Stimulated activated CD8-positive, alpha-beta memory T cell treated with anti-CD3 and anti-CD28 coated beads, Interleukin-7, amount 100 ng/mL, for 1 hour (primary cell): ENCODE measurements at places on chromosomes 5 and 9.

DNA sequence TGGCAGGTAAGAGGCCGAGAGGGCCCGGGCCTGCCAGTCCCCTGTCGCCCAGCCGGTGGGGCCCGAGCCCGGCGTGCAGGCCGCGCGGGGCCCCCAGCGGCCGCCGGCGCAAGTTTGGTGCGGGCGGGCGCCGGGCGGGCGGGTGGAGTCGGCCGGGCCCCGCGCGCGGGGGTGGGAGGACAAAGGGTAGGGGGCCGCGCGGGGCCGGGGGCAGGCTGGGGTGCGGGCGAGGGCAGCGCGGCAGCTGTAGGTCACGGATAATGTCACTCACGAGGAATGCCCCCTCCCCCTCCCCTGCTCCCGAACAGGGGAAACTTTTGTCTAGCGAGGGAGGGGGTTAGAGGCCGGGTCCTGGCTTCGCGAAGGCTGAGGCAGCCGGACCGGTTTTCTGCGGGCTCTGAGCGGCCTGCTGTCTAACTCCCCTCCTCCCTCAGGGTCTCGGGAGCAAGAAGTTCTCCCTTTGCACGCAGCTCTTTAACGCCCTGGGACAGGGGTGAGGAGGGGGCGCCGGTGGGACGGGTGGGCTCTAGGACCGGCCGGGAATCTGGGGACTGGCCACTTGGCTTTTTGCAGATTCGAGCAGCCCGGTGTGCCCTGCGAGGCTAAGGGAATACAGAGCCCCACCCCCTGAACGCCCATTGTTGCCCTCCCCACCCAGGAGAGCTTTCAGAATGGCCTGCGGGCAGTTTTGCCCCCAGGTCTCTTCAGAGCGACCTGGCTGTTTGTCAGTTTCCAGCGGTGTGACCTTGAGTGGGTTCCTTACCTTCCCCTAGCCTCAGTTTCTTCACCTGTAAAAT, 21.3 kb upstream of the NDST1 start:
- DNase-seq = no peak

DNA sequence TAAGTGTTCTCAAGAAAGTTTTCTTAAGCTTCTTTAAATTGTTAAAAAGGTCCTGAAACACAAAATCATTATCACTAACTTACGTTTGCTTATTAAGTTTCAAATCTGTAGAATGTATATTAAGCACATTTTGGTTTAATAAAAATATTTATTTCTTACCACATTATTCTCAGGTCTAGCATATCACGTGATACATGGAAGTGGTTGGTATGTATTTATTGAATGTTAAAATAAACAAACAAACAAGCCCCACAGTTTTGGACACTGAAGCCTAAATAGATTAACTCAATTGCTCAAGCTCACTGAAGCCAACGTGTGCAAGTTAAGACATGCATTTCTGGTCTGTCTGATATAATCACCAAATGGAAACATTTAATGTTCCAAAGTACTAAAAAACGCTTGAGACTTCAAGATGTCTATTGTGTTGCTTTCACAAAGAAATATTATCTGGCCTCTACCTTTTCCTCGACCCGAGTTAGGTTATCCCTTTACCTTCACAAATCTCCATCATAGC, 1136.9 kb downstream of the TAF11L14 start:
- no peak for DNase-seq

GRCh38 chr5:2537378-2538145, 213.9 kb downstream of the IRX2 start:
- no peak for DNase-seq

DNA sequence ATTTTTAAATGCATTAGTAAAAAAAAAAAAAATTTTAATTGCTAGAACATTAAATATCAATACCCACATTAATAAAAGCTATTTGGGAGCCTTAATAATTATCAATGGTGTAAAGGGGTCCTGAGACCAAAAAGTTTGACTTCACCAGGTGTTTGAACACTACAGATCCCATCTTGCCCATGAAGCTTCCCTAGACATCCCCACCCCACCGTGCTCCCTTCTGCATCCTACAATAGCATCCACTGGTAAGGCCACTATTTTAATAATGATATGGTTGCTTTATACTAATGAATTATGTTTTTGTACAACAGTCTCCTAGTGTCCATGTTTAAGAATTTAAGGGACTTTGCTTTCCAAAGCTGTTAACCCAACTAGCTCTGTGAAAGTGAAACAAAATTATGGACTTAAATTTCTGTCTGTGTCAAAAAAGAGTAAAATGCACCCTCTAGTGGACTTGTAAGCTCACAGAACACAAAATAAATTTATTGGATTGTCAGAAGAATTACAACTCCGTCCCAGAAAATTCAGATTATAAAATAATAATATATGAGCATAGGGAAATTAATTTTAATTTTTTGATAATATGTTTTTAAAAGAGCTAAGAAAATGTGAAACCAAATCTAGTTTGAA, 76.0 kb downstream of the ARL15 start:
- DNase-seq = no peak

DNA sequence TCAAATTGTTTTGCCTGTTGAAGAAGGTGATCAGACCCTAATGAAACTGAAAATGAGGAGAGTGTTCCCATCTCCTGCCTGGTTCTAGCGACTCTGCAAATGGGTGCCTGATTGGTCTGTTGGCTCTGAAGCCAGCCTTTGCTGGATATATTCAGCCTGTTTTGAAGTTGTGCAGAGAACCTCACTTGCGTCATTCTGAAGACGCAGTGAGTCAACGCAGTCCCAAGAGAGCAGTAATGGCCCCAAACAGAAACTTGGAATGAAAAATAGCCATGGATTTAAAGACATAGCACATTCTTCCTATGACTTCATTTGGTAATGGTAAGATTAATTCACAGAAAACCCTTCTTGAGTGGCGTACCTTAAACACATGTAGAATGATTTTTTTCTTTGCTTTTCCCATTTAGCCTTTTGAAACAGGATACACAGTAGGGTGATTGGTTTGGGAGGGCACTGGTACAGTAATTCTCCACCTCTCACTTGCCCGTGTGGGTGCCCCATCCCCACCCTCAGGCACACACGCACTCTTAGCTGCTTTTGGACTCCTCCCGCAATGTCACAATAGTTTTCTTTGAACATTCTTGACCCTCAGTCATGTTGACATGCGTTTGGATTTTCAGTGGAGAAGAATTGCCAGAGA, 54.1 kb upstream of the ABL1 start:
- DNase-seq = no peak

DNA sequence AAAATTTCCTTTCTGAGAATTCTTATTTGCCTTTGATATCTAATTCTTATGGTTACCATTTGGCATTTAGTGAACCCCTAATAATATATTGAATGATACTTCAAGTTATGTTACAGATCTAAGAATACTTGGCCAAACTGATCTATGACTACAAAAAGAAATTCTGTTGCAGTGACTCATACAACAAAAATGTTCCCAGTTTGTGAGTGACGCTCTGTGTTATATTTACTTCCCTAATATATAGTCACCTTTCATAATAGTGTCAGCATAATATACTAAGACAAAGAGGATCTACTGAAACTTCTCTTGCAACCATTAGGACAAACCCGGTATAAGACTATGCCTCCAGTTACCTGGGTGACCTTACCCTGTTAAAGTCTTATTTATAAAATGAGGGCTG, 216.9 kb upstream of the TLX3 start:
- no peak for DNase-seq

DNA sequence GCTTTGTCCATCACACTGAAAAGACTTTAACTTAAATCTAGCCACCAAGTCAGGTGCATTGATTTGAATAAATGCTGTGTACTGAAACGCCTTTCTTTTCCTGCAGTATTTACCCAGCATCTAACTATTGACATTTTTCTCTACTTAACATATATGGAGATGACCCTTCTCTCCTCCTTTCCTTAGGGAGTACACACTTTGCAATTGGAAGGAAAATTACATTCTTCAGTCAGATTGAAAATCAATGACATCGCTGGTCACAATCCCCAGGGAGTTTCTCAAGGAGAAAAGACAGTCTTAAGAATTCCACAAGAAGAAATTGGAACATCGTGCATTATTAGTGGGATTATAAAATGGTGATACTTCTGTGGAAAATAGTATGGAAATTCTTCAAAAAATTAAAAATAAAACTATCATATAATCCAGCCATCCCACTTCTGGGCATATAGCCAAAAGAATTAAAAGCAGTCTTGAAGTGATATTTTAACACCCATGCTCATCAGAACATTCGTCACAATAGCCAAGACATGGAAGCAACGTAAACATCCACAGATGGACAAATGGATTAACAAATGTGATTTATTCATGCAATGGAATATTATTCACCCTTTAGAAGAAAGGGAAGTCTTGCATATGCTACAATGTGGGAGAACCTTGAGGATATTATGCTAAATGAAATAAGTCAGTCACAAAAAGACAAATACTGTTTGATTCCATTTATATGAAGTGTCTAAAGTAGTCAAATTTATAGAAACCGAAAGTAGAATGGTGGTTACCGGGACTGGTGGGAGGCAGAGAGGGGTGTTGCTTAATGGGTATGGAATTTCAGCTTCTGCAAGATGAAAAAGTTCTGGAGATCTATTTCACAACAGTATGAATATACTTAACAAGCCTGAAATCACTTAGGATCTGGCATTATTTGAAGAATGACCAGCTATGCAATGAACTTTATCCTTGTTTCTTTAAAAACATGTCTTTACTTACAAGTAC, 14.3 kb upstream of the FREM1 start:
- DNase-seq = no peak
